ENCODE measurements at places on chromosomes 5 and 9. TPM values are rescaled to one million over a fixed set of nuclear protein-coding genes. Genes with fewer than 3 reads are reported as not detected.
A peak's percentile ranks its signal among the peaks of the same experiment; 100 is the strongest.

GRCh38 chr9:96048104-96048955 is 172.8 kb downstream of the ERCC6L2 start:
- H3K4me3 ChIP-seq, result no peak overlapping the region
- DNase-seq, result no peak
- no peaks in the 10 kb centered on the region for H3K36me3 ChIP-seq
- no peaks in the 10 kb centered on the region for H3K27me3 ChIP-seq
- peaks cover 19% of the 10 kb centered on the region for H3K4me1 ChIP-seq
- peak overlapping the region; percentile 76 for H3K27ac ChIP-seq

Gene SLC36A3
- total RNA-seq, result not detected

- peak overlapping the region; percentile 91 for H3K4me3 ChIP-seq
- H3K27ac ChIP-seq, result peak overlapping the region; percentile 79
- H3K27me3 ChIP-seq, result no peaks in the 10 kb centered on the region
- H3K36me3 ChIP-seq, result peaks cover 31% of the 10 kb centered on the region
Observed at GRCh38 chr5:177304392-177305119, 957 bp downstream of the PRELID1 start.

DNA sequence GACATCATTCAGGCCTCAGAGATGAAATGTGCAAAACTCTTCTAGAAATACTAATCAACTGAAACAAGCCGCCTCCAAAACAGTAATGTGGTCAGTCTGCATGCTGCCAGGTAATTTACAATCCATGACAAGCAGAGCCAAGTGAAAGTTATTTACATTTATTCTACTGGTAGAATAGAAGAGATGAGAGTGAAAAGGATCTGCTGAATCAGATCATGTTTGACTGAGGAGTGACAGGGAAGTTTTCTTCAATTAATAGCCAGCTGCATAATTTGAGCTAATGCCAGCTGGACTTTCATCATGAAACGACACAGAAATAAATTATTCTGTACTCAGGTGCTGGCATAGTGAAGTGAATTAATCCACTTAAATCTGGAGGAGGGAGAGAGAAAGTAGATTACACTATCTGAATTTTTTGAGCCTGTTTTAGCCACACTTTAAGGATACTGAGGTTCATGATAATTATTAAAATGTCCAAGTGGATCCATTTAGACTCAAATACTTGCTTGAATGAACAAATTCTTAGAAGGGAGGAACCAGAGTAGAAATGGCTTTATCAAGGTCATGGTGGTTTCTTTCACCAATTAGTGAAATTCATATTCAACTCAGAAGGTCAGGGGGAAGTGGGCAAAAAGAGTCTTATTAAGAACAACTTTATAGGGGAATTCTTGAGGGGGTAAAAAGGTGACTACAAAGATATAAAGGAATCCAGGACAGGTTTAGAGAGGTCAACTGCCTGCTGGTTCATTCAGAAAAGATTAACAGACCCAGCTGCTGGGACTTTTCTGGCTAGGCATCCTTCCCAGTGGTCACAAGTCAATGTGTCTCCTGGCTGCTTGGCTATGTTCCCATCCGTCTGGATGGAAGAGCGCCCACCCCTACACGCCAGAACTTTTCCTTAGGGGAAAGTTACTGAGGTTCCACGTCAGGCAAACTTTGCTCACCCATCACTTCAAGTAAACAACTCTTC is 350.4 kb downstream of the PDE4D start:
- H3K27me3 ChIP-seq, result no peaks in the 10 kb centered on the region
- peaks cover 26% of the 10 kb centered on the region for H3K4me1 ChIP-seq
- no peak for DNase-seq
- no peak overlapping the region for H3K4me3 ChIP-seq
- no peaks in the 10 kb centered on the region for H3K36me3 ChIP-seq
- H3K27ac ChIP-seq, result no peak overlapping the region

Gene SLC6A7
- total RNA-seq, result not detected

- H3K4me1 ChIP-seq, result peaks cover 16% of the 10 kb centered on the region
- no peak overlapping the region for H3K27ac ChIP-seq
- H3K36me3 ChIP-seq, result no peaks in the 10 kb centered on the region
- DNase-seq, result no peak
- no peaks in the 10 kb centered on the region for H3K27me3 ChIP-seq
Observed at GRCh38 chr5:98458004-98458403, 315.5 kb upstream of the RGMB start.

- no peaks in the 10 kb centered on the region for H3K36me3 ChIP-seq
- peaks cover 31% of the 10 kb centered on the region for H3K4me1 ChIP-seq
- DNase-seq, result no peak
- peaks cover 7% of the 10 kb centered on the region for H3K27me3 ChIP-seq
- no peak overlapping the region for H3K4me3 ChIP-seq
Observed at GRCh38 chr9:137057545-137057944, 3.7 kb upstream of the ENTPD2 start.

Gene IL13
- not detected for total RNA-seq

Gene FCN1
- 1.3 TPM for total RNA-seq

Gene ADAMTS16
- total RNA-seq, result 1.1 TPM

DNA sequence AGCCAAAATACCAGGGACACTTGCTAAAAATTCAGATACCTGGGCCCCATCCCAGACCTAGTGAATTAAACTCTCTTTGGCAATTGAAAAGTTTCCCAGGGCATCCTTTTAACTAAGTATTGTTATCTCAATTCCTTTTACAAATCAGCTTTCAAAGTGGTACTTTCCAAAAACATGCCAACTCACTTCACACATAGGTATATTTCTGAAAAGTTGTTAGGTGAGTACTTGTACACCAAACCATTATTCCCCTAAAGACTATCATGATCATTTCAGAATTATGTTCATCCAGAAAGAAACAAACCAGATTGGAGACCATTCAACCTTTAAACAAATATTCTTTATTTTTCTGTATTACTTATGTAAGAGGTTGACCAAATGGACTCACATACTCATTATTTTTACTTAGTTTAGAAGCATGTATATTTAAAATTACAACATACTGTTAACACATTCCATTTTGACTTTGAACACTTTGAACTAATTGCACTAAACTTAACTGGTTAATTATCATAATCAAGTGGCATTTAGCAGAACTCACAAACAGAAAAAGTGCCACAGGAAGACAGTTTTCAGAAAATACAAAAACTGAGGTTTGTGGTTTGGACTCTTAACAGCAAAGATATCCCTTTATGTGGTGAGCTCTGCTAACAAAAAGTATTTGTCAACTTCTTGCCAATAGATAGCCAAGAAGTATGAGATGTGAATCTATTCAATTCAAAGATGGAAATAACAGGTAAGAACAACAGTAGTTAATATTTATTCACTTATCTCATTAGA is 40.7 kb downstream of the KIAA0825 start:
- no peaks in the 10 kb centered on the region for H3K4me1 ChIP-seq
- no peak overlapping the region for H3K27ac ChIP-seq
- H3K27me3 ChIP-seq, result no peaks in the 10 kb centered on the region
- DNase-seq, result no peak

DNA sequence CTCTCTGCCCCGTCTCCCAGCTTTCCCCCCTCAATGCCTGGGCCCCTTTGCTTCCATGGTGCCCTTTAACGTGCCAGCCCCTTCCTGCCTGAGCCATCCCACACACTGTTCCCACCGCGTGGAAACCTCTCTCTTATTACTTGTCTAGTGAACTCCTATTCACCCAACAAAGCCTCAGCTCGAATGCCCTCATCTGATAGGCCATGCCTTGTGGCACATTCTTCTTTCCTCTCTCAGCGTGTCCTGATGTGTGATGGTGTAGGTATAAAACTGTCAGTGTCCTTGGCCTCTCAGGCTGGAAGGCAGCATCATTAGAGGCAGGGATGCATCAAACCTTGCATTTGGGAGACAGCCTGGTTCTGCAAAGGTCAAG is 152.3 kb downstream of the OLFM1 start:
- no peak overlapping the region for H3K27ac ChIP-seq
- no peak overlapping the region for H3K4me3 ChIP-seq
- no peaks in the 10 kb centered on the region for H3K27me3 ChIP-seq
- H3K4me1 ChIP-seq, result no peaks in the 10 kb centered on the region
- no peak for DNase-seq
- no peaks in the 10 kb centered on the region for H3K36me3 ChIP-seq

- H3K27ac ChIP-seq, result no peak overlapping the region
- DNase-seq, result no peak
- no peak overlapping the region for H3K4me3 ChIP-seq
- H3K4me1 ChIP-seq, result no peaks in the 10 kb centered on the region
Observed at GRCh38 chr5:94072116-94072515, 330.7 kb upstream of the POU5F2 start.

DNA sequence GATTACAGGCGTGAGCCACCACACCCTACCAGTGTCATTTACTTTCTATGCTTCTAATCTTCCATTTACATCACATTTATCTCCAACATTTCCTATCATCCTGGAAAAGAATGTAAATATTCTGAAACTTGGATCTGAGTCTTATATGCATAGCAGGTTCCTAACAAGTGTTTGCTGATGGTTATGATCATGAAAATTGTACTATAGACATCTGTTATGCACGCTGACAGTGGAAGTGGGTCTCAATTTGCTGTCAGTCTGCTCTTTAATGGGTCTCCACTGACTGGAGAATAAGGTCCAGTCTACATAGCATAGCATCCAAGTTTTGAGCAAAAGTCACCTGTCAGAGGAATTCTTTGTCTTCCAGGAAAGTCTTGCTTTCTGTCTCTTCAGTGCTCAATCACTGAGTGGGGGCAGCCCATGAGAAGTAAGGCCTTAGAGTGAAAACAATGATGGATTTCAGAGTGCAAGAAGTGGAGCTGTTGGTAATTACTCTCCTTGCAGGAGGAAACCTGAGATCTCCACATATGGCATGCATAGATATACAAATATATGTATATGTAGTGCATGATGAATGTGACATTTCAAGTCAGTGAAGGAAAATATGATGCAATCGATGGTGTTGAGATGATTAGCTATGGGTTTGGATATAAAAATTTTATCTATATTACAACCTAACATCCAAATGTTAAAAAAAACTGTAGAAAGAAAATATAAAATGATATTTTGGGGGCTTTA is 29.2 kb upstream of the MSANTD3 start:
- H3K27ac ChIP-seq, result no peak overlapping the region
- no peaks in the 10 kb centered on the region for H3K27me3 ChIP-seq
- no peak overlapping the region for H3K4me3 ChIP-seq

DNA sequence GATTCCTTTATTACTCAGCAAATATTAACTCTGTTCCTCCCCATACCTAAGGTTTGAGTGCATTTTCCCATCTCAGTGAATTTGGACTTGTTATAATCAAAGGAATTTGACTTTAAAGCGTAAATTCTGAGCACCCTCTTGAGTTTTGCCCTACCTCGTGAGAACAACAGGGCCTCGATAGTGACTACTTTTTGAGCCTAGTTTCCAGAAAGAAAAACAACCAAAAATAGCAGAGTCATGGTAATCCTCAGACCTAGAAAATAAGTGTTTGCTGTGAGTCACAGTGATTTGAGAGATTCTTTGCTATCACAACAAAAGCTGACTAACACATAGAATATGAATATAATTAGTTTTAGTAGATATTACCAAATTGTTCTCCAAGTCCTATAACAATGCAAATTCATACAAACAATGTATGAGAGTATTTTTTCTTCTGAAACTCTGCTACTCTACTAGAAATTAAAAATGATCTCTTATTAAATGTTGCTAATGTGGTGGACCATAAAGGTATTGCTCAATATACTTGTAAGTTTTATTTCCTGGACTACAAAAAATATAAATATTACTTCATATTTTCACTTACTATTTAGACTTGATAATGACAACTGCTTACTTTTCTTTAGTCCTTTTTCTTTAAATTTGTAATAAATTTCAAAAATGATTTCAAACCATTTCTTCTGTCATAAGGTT is 759.7 kb downstream of the BRINP1 start:
- no peaks in the 10 kb centered on the region for H3K4me1 ChIP-seq
- no peak overlapping the region for H3K4me3 ChIP-seq
- H3K27me3 ChIP-seq, result no peaks in the 10 kb centered on the region
- no peak for DNase-seq
- H3K27ac ChIP-seq, result no peak overlapping the region
- H3K36me3 ChIP-seq, result no peaks in the 10 kb centered on the region

Gene TNFSF8
- total RNA-seq, result 4.0 TPM

Gene CAVIN4
- 0.33 TPM for total RNA-seq

- no peak overlapping the region for H3K27ac ChIP-seq
- no peaks in the 10 kb centered on the region for H3K36me3 ChIP-seq
- no peak for DNase-seq
- H3K27me3 ChIP-seq, result no peaks in the 10 kb centered on the region
- no peak overlapping the region for H3K4me3 ChIP-seq
Observed at GRCh38 chr5:143030349-143030748, 260.2 kb downstream of the ARHGAP26 start.

DNA sequence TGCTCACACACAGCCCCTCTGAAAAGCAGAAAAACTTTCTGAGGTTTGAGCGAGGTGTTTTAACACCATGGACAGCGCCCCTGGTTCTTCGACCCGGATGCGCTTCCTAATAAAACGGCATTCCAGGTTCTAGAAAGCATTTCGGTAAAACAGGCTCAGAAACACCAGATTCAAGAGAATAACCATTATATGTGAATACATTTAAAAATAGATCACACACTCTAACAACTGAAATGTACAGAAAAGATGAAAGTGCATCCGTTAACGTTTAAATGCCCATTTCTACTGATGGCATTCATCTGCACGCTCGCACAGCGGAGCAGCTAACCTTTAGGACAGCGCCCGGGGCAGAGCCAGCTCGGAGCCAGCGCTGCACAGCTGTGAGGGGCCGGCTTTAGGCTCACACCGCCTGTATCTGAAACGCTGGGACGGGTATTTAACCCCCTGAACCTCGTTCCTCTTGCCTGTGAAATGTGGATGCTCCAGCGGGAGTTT is 26.3 kb upstream of the TENT4A start:
- no peak overlapping the region for H3K27ac ChIP-seq
- H3K36me3 ChIP-seq, result no peaks in the 10 kb centered on the region
- DNase-seq, result no peak
- no peaks in the 10 kb centered on the region for H3K27me3 ChIP-seq
- peaks cover 3% of the 10 kb centered on the region for H3K4me1 ChIP-seq
- H3K4me3 ChIP-seq, result peak overlapping the region; percentile 37

GRCh38 chr9:104817437-104817836 is 53.5 kb downstream of the NIPSNAP3B start:
- H3K4me1 ChIP-seq, result no peaks in the 10 kb centered on the region
- H3K4me3 ChIP-seq, result no peak overlapping the region
- no peak for DNase-seq
- H3K27me3 ChIP-seq, result no peaks in the 10 kb centered on the region

GRCh38 chr9:90855208-90855902 is 53.7 kb downstream of the SYK start:
- DNase-seq, result no peak
- H3K36me3 ChIP-seq, result no peaks in the 10 kb centered on the region
- no peaks in the 10 kb centered on the region for H3K27me3 ChIP-seq
- no peak overlapping the region for H3K4me3 ChIP-seq
- no peaks in the 10 kb centered on the region for H3K4me1 ChIP-seq

Gene SPINK5
- total RNA-seq, result not detected

DNA sequence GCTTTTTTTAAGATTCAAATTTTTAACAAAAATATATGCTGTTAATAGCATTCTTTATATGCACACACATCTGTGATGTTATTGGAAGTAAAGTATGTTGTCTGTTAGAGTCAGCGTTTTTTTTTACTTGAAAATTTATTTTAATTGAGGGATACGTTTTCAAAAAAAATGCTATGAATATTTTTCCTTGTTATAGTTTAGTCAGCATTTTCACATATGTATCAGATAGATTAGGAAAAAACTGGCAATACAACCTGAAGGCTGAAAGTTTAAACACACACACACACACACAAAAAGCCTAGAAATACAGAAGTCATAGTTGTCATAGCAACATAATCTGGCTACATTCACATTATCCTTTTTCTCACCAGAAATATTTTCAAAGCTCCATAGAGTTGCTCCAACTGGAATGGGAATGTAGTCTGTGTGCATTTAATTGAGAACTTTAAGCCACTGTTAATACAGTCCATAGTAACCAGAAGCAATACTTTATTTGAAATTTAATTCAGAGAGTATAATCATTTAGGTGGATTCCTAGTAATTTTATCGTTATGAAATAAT is 116.6 kb downstream of the CDH12 start:
- no peak overlapping the region for H3K27ac ChIP-seq
- no peaks in the 10 kb centered on the region for H3K4me1 ChIP-seq
- DNase-seq, result no peak
- H3K36me3 ChIP-seq, result no peaks in the 10 kb centered on the region
- H3K4me3 ChIP-seq, result no peak overlapping the region
